Activated T-helper 1 cell treated with anti-CD3 and anti-CD28 coated beads, Interleukin-12 subunit alpha, Interleukin-12 subunit beta, Interleukin-2, Interleukin-4 antibody, amounts not matched to agents 30 ng/mL and 10 ng/mL and 1 ng/mL, durations not matched to agents 14 hours and 24 hours and 36 hours (primary cell): ENCODE measurements at places on chromosomes 5 and 9. TPM values are rescaled to one million over a fixed set of nuclear protein-coding genes. Genes with fewer than 3 reads are reported as not detected.

DNA sequence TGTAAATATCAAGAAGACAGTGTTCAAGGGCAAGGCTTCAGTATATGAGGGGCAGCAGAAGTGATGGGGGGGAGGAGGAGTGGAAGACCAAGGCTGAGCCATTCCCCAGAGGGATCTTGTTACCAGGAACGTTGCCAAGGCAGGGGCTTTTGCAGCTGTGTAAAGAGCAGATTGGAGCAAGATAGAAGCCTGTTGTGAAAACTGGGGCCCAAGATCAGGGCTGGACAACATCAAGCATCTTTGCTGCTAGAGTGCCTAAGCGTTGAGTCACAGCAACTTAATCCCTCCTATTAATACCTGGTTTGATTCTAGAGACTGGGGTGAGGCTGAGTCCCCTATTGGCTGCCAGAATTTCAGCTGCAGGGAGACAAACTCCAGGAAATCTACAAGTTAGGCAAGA, 18.4 kb upstream of the ERCC6L2 start:
- no peak overlapping the region for H3K27ac ChIP-seq
- no peaks in the 10 kb centered on the region for H3K27me3 ChIP-seq
- no peak for DNase-seq
- peaks cover 51% of the 10 kb centered on the region for H3K4me1 ChIP-seq
- peaks cover 13% of the 10 kb centered on the region for H3K36me3 ChIP-seq
- H3K4me3 ChIP-seq, result no peak overlapping the region

- H3K36me3 ChIP-seq, result no peaks in the 10 kb centered on the region
- no peak overlapping the region for H3K4me3 ChIP-seq
- H3K27me3 ChIP-seq, result peaks cover 7% of the 10 kb centered on the region
- no peak overlapping the region for H3K27ac ChIP-seq
- no peaks in the 10 kb centered on the region for H3K4me1 ChIP-seq
- no peak for DNase-seq
These were observed 56.1 kb downstream of the SAXO1 start for GRCh38 chr9:18976709-18977531.

GRCh38 chr5:73367650-73368049, 80.9 kb downstream of the FOXD1 start:
- no peak overlapping the region for H3K4me3 ChIP-seq
- no peaks in the 10 kb centered on the region for H3K4me1 ChIP-seq
- peaks cover 14% of the 10 kb centered on the region for H3K27me3 ChIP-seq
- no peak for DNase-seq
- H3K36me3 ChIP-seq, result no peaks in the 10 kb centered on the region

The XRCC4 gene
- 10.2 and 11.2 TPM in 2 replicates for total RNA-seq

The PCDHA1 gene
- total RNA-seq, result not detected in 2 replicates

DNA sequence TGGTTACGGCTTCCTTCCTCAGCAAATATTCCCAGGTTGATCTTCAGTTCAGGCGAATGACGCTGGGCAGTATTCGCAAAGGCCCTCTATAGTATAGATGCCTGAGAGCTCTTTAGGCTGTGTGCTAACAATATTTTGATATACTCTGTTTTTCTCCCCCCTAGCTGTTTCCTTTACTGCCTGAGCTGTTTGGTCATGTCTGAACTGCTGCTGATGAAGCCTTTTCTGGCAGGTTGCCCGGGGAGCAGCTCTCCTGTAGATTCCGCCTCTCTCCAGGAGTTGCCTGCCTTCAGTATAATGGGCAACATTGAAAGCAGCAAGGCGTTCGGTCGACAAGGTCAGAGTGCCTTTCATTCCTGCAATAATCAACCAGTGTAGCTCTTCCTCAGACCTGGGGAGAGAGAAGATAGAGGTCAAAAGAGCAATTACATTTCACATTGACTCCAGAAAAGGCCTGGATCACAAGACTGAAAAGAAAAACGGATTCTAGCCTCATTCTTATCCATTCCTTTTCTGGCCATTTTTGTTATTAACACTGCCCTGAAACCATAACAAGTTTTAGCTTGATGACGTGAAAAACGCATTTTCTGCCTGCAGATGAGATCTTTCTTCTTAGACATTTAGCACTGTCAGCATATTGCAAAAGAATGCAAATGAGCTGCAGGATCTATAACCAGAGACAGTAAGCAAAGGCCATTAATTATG, 60.1 kb upstream of the ZNF608 start:
- no peak for DNase-seq
- H3K27me3 ChIP-seq, result no peaks in the 10 kb centered on the region
- H3K36me3 ChIP-seq, result no peaks in the 10 kb centered on the region
- H3K27ac ChIP-seq, result no peak overlapping the region

The TAS2R1 gene
- not detected in 2 replicates for total RNA-seq

DNA sequence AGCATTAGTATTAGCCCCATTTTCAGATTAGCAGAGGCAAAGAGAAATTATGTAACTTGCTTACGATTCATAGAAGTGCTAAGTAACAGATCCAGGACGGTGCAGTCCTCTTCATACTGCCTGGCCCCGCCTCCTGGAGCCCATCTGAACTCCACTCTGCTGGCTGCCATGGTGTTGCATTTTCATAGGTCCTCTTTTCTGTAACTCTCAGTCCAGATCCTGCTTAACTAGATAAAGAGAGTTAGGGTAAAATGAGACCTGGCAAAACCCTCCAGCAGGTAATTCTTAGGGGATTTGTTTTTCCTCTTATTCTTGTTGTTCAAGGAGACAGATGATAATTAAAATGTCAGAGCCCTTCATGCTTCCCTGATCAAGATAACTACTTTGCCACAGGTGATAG, 135.1 kb upstream of the EFNA5 start:
- H3K4me1 ChIP-seq, result no peaks in the 10 kb centered on the region
- H3K36me3 ChIP-seq, result no peaks in the 10 kb centered on the region
- H3K4me3 ChIP-seq, result no peak overlapping the region
- DNase-seq, result no peak
